ENCODE measurements at places on chromosomes 11 and 22. TPM values are rescaled to one million over a fixed set of nuclear protein-coding genes. Genes with fewer than 3 reads are reported as not detected.

GRCh38 chr11:19566583-19567379 is 145.9 kb upstream of the NAV2 start:
- no peak overlapping the region for H3K27ac ChIP-seq
- no peak for DNase-seq
- no peaks in the 10 kb centered on the region for H3K27me3 ChIP-seq
- peaks cover 3% of the 10 kb centered on the region for H3K4me1 ChIP-seq
- H3K4me3 ChIP-seq: no peak overlapping the region

DNA sequence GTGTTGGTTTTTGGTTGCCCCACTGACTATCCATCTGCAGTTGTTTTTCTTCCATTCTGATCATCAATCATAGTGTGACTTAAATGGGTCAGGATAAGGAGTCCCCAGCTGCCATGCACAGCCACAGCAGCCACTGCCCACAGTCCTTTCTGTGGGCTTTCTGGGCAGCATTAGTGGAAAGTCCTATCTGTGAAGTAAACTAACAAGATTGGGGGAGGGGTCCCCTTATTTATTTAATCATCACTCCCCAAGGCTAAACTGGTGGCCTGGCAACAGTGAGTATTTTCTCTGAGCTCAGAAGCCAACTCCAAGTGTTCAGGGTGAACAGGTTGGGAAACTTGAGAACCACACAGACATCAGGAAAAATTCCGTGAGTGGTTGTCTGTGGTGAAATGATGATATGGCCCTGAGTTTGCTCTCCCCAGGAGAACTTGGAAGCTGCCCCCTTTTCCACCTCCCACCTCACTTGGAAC is 145.0 kb downstream of the CCDC34 start:
- H3K4me3 ChIP-seq: peak overlapping the region; percentile 7
- no peak for DNase-seq
- H3K4me1 ChIP-seq: peaks cover 43% of the 10 kb centered on the region
- H3K27ac ChIP-seq: peak overlapping the region; percentile 99
- no peaks in the 10 kb centered on the region for H3K36me3 ChIP-seq
- no peaks in the 10 kb centered on the region for H3K27me3 ChIP-seq

DNA sequence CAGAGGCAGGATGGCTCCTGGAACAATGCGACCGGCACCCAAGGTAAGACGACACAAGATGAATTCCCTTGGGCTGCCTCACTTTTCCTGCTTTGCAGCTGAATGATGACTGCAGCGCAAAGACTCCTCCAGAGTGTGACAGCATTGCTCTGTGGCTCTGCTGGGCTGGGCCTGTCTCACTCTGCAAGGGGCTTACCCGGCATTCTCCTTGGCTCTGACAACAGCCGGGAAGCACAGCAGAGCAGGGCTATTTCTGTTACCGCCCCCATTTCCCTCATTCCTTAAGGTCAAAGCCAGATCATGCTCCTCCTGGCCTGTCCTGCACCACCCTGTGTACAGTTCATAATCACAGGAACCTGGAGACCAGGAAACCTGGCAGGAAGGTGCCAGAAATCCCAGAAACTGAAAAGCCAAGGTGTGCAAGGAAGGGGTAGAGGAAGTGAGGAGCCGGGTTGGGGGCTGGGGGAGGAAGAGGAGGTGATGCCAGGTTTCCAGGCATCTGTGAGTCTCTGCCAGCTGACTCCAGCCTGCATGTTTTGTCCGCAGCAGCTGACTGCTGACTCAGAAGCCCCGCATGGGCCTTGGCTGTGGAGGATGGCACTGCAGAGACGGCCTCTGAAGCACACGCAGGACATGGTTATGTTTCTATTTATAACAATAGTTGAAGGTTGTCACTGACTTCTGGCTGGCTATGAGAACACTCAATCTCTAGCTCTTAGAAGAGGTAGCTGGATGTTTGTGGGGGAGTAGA is 113.6 kb downstream of the MICAL3 start:
- peak overlapping the region; percentile 96 for H3K27ac ChIP-seq
- peaks cover 11% of the 10 kb centered on the region for H3K36me3 ChIP-seq
- peak overlapping the region; percentile 44 for H3K4me3 ChIP-seq

The GSTT2B gene
- total RNA-seq: 13.8 TPM
